ENCODE measurements at places on chromosomes 5 and 9.

- no peak for DNase-seq
Observed at GRCh38 chr5:169339869-169340268, 38.9 kb upstream of the SLIT3 start.

- no peak for DNase-seq
Observed at GRCh38 chr9:115353681-115354080, 235.7 kb upstream of the TNC start.

- no peak for DNase-seq
Observed at GRCh38 chr9:83372957-83373356, 165.2 kb downstream of the FRMD3 start.

DNA sequence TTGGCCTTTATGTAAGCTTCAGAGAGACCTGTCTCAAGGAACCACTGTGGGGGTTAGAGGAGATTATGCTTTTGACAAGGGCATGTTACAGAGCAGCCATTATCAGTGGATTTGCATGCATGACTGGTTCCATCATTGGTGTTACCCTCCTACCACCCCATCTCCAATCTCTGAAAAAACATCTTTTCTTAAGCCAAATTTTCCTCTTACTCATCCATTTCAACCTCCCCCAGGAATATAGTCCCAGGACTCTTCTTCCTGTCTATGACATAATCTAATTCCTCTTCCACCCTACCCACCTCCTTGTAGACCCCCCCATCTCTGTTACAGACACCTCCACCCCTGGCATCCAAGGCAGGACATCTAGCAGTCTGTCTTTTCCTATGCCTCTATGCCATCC, 33.1 kb upstream of the ADRB2 start:
- no peak for DNase-seq

DNA sequence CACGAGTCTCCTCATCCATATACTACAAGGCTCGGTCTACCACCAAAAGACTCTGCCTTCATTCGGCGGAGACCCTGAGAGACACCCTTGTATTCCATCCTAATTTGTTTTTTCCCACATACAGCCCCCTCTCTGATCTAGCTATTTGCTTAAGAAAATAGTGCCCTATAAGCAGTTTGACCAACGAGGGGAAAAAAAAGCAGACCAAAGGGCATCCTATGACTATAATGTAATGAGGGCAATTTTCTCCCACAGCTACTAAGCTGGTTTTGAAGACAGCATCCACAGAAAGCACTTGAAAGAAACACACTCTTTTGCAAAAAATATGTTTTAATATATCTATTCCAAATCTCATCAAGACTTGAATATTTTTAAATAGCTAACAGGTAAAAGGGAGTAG, 147.8 kb downstream of the MLLT3 start:
- no peak for DNase-seq

GRCh38 chr9:93595461-93595860, 19.1 kb downstream of the PHF2 start:
- DNase-seq, result no peak

DNA sequence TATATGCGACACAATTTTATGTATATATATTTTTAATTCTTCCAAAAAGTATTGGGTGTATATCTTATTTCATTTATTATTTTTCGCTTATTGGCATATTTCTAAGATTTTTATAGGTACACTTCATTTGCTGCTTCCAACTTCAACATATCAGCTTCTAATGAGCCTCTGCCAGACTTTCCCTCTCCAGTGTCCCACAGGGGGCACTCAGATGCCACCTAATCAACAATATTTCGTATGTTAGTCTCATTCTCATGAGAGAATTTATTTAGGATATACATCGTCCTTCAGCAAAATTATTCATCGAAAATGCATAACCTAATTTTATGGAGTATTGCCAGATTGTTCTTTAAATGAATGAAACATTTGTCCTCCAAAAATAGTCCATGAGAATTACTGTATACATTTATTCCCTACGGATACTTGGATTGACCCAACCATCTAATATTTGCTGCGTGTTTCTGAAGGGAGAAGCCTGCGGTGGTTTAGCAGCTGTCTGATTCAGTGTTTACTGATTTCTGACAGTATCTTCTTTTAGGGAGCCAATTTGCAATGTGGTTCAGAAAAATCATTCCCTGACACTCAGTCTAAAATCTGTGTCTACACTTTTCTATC, 100.6 kb upstream of the SELENOP start:
- DNase-seq, result peak; percentile 61

GRCh38 chr9:86494644-86495111, 140.5 kb upstream of the TUT7 start:
- DNase-seq, result no peak

DNA sequence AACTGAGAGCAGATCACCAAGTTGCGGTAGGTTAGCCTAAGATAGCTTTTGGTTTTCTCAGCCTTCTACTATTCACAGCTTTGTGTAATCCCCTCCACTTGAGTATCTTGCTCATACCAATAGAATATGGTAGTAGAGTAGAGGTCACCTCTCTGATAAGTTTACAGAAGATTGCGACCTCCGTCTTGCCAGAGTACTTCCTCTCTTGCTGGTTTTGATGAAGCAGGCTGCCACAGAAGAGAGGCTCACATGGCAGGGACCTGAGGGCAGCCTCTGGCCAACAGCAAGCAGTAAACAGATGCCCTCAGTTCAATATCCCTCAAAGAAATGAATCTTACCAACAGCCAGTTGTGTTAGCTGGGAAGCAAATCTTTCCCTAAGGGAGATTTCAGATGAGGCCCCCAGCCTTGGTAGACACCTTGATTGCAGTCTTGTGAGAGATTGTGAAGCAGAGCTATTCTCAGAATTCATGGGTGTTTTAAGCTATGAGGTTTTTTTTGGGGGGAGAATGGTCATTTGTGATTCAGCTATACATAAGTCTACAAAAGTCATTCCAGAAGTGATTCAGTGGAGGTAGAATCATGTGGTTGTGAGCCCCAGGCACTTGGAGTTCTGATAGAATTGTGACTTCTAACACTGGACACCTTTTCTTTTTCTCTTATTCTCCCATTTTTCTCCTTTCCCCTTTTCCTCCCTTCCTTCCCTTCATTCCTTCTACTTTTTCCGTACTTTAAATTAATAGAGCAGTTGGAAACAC, 22.7 kb upstream of the CDKN2B start:
- no peak for DNase-seq

DNA sequence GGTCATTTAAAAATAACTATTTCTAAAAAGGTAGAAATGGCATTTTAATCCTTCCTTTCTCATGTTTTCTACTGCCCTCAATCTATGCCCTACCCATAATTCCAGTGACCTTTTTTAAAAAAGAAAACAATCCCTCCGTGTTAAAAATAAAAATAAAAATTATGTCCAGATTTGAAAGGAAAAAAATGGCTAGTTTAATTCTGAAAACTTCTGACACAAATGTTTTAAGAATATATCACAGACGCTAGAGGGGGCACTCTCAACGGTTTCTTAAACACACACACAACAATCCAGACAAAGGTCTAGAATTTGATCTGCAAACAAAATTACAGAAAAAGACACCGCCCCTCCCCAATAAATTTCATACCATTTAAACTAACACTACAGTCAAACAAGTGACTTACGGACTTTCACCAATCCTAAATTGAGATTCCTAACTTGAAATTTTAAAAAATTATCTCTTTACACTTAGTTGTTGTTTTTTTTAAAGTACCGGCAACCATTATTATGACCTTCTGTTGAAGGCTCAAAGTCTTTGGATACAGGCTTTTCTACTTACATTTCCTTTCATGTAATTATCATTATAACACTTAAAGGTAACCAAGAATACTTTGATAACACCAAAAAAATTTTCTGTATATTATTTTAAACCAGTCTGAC, 38.2 kb downstream of the CLINT1 start:
- no peak for DNase-seq

GRCh38 chr5:168801567-168801966, 222.4 kb upstream of the PANK3 start:
- no peak for DNase-seq

- no peak for DNase-seq
Observed at GRCh38 chr9:105362470-105362869, 85.4 kb upstream of the FSD1L start.

GRCh38 chr5:122915717-122916461, 70.5 kb downstream of the SNX24 start:
- no peak for DNase-seq

- DNase-seq, result no peak
Observed at GRCh38 chr9:127344368-127345000, 52.5 kb upstream of the SLC2A8 start.

- DNase-seq, result no peak
Observed at GRCh38 chr5:168328814-168329213, 37.4 kb downstream of the WWC1 start.

DNA sequence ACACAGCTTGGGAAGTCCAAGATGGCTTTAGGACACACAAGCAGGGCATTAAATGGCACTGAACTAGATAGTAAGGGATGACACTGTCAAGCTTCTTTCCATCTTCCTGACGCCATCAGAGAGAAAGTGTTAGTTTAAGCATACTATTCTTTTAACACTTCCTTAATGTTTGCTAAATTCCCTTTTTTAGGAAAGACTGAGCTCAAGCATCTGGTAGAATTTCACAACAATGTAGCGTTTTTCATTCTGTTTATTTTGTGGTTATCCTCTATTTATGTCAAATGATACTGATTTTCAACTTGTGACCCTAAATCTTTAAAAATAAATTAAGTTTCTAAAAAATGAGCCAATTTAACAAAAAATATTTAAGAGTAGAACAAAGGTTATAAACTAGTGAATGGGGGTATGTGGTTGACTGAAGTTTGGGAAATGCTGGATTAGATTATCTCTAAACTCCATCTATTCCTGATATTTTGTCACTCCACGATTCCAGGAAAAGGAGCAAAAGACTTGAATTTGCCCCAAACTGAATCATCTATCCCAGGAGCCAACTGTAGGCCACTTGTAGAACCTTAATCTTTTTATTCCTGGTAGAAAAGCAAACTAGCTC, 147.4 kb upstream of the KLF9 start:
- no peak for DNase-seq

GRCh38 chr5:143135832-143136551, 267.5 kb downstream of the NR3C1 start:
- no peak for DNase-seq

DNA sequence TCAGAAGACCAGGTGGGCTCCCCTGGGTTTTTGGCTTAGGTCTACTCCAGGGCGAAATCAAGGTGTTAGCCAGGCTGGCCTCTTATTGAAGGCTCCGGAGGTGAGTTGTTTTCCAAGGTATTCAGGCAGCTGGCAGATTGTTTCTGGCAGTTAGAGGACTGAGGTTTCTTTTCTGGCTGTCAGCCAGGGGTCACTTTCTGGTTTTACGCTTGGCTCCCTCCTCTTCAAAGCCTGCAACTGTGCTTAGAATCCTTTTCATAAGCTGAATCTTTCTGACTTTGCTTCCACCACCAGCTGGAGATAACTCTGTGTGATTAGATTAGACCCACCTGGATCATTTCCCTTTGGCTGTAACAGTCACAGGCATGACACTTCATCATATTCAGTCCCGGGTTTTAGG, 24.6 kb downstream of the RFK start:
- no peak for DNase-seq

DNA sequence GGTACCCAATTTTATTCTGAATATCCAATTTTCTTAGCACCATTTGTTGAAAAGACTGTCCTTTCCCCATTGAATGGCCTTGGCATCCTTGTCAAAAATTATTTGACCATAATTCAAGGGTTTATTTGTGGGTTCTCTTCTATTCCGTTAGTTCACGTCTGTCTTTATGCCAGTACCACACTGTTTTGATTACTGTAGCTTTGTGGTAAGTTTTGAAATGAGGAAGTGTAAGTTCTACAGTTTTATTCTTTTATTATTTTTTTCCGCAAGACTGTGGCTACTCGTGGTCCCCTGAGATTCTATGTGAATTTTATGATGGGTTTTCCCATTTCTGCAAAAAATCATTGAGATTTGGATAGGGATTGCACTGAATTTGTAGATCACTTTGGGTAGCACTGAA, 402.6 kb downstream of the PLK2 start:
- no peak for DNase-seq

DNA sequence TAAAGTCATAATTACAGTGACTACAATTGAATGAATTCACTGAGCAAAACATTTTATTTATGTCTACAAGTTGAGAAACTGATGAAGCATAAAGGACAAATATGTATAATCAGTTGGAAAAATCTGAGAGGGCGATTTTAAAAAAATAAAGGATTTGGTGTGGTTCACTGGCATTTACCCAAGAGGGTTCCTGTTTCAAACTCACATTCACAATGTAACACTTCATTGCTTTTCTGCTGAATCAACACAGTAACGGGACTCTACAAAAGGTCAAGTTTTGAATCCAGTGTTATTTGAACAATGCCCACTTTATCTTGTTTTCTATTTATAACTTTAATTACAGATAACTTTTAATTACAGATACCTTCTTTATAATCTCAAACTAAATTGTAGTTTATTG, 138.6 kb downstream of the NUDT12 start:
- DNase-seq, result no peak

DNA sequence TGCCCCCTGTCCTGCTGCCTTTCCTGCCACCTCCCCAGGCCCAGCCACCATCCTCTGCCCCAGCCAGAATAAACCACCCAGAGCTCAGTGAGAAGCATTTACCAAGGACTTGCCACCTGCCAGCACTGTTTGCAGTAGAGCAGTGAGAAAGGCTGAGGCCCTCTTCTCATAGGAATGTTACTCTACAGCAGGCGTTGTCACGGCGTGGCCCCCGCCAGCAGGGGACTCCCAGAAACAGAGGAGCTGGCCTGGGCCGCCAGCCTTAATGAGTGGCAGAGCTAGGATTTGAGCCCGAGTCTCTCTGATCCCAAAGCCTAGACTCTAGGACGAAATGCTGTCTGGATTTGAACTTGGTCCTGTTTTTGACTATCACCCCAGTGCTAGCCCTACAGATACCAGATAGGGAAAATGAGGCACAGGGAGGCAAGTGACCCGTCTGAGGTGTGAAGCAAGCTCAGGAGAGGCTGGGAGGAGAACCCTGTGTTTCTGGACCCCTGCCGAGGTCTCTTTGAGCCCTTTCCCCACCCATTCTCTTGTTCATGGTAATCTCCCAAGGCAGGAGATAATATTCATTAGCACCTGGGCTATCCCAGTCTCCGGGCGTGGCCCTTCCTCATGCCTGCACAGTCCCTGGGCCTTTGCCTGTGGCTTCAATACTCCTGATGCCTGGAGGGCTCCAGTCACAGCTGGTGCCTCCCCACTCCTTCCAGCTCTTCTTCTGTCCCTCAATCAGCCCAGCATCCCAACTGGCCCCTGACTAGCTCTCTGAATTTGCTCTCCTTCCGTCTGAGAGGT, 30.7 kb downstream of the HRH2 start:
- no peak for DNase-seq

- no peak for DNase-seq
Observed at GRCh38 chr9:86644675-86645034, 290.4 kb upstream of the TUT7 start.

DNA sequence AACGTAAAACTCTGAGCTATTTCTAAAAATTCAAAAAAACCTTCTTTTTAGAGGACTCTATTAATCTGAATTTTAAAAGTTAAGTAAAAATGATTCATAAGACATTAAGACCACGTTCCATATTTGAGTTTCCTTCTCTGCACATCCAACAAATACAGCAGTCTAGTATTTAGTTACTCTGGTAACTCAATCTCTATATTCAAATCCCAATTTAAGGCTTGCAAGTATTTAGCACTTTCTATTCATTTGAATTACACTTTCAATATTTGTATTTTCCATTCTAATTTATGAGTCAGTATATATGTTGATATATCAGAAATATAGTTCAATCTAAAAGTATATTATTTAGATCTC, 17.7 kb downstream of the RFX3 start:
- no peak for DNase-seq

- DNase-seq, result no peak
Observed at GRCh38 chr5:70440-70839, 21.5 kb upstream of the PLEKHG4B start.

GRCh38 chr5:169166078-169166477, 134.9 kb downstream of the SLIT3 start:
- DNase-seq, result no peak

Data from activated naive CD4-positive, alpha-beta T cell treated with anti-CD3 and anti-CD28 coated beads, Interleukin-2, amount 50 U/mL, for 16 hours (primary cell).